ENCODE measurements at places on chromosomes 7 and 10.

GRCh38 chr10:122417667-122418066 lies 36.8 kb upstream of the ARMS2 start:
- no peak for DNase-seq

DNA sequence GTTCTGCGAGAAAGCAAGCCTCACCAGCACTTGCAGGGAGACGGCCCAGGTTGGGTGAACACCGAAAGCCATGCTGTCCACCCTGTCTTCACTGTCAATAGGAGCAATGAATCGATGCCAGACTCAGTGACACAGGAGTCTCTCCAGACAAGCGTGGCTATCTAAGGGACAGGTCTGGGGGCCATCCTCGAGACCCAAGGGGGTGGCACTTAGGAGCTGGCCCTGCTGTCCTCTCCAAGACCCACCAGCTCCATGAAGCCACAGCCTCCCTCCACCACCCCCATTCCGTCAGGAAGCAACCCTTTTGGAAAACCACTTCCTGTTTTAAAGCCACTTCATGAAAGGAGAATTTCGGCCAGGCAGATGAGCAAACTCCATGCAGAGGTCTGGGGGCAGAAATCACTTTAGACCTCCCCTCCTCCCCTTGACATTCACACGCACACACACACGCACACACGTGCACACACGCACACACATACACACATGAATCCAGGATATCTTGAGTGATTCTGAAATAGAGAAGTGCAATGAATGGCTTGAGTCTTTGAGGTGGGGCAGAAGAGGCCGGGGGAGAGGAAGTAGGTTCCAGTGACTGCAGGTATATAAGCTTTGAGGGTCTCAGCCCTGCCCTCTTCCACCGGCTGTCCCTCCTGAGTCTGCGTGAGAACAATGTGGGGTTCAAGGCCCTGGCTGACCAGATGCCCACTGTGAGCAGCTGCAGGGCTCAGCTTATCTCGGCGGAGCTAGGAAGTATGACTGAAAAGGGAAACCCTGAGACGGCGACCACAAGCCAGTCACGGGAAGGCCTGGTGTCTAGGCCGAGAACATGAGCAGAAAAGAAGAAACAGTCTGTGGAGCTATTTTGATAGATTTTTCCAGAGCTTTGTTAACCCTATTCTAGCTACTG lies 25.0 kb downstream of the RGS10 start:
- no peak for DNase-seq

DNA sequence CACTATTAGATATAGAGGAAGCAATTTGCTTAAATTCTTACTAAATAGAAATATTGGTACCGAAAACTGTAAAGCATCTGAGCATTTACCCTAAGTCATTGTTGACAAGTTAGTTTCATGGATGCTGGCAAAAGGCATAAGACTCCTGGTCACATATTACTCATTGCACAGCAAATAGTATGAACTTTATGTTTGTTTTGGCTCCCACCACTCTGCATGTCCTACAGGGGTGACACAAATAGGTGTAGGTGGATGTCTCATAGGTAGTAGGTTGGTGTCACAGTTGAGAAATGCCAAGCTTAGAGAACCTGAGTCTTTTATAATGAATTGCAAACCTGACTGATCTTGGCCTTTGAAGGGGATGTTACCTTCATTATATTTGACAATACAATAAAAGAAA lies 199.6 kb upstream of the SEMA3D start:
- no peak for DNase-seq

- DNase-seq = no peak
These were observed 131.8 kb upstream of the GHITM start for GRCh38 chr10:84007482-84007881.

GRCh38 chr10:21495002-21495751 lies 30.3 kb downstream of the SKIDA1 start:
- no peak for DNase-seq

DNA sequence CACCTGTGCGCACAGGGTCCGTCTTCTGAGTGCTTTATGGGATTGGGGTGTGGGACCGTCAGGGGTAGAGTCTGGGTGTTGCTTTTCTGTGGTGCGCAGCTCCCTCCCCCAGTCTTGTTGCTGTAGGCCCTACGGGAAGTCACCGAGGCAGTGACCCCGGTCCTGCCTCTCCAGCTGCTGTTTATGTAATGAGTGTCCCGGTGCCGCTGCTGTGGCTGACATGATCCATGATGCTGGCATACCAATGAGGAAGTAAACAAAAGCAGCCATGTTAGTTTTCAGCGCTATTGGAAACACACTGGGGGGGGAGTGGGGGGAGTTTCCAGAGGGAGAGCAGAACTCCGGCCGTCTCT lies 1.1 kb downstream of the TRIM8 start:
- DNase-seq = no peak

GRCh38 chr7:55498770-55499169 lies 73.5 kb downstream of the VOPP1 start:
- DNase-seq = no peak

GRCh38 chr7:158827411-158828132 lies 1.7 kb downstream of the ESYT2 start:
- DNase-seq = no peak

DNA sequence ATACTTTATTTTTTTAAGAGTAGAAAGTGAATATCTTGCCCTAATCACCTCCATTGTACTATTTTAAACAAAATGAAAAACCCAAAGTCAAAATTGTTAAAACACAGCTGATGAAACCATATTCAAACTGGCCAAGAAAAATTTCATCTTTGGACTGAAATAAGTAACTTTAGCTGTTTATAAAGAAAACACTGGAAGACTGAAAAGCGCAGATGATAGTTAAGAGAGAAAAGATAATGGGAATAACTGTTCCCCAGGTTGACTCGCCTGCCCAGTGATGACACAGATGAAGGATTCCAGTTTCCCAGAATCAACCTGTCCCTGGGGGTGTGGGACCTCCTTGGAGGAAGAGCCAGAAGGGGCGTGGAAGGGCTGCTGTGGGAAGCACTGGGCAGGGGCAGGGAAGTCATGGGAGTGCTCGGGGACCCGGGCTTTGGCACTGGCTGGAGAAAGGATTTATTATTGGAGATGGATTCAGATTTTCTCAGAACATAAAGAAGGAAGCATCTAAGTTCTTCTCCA lies 43.1 kb downstream of the DENND2A start:
- no peak for DNase-seq

DNA sequence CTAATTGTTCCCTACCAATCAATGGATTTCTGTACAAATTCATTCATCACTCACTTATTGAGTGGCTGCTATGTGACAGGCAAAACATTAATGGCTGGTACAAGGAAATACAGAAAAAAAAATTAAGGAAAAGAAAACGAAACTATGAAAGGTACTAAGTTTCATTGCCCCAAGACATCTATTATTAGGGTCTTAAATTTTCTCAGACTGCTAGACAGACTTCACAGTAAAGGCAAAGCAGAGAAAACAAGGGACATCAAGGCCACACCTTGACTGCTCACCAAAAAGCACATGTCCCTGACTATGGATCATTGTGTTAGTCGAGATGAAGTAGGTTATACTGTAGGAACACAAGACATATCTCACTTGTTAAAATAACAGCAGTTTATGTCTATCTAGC lies 36.5 kb downstream of the DGKI start:
- no peak for DNase-seq

DNA sequence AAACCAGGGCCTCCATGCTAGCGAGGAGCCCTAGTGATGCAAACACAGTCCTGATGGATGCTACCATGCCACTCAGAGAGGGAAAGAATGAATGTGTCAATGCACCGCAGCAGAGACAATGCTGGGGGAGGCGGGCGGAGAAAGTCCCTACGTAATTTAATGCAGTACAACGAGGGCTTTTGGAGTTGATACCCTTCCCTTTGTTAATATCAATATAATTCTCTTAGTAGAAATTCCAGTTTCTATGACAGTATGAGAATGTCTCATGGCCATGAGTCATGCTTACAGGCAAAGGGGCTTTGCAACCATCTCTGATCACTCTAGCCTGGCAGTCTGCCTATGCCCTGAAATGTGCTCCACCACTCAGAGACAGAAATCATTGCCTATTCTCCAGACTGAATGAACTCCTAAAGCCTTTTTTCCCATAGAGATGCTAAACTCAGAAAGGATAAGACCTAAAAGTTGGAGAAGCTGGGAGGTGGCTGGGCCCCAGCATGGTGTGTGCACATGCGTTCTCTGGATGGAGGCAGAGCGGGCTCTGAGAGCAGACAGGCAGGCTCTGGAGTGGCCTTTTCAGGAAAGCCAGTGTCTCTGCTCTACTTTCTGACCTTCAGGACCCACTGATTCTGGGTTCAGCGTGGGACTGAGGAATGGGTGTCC lies 20.3 kb upstream of the GIMAP2 start:
- DNase-seq = no peak

- DNase-seq = no peak
These were observed 7.7 kb downstream of the ZPBP start for GRCh38 chr7:50085344-50085743.

- no peak for DNase-seq
These were observed 188.5 kb downstream of the ADRA2A start for GRCh38 chr10:111265341-111265740.

DNA sequence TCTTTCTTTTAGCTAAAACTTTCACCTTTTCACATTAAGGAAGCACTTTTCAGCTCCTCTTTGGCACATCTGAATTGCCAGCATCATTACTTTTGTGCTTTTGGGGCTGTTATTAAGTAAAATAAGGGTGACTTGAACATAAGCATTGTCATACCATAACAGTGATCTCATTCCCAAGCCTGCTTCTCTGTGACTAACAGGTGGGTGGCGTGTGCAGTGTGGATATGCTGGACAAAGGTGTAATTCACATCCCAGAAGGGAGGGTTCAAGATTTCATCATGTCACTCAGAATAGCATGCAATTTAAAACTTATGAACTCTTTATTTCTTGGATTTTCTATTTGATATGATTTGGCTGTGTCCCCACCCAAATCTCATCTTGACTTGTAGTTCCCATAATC lies 517.4 kb upstream of the MKI67 start:
- DNase-seq = no peak
